ENCODE measurements at places on chromosomes 16 and 17.

DNA sequence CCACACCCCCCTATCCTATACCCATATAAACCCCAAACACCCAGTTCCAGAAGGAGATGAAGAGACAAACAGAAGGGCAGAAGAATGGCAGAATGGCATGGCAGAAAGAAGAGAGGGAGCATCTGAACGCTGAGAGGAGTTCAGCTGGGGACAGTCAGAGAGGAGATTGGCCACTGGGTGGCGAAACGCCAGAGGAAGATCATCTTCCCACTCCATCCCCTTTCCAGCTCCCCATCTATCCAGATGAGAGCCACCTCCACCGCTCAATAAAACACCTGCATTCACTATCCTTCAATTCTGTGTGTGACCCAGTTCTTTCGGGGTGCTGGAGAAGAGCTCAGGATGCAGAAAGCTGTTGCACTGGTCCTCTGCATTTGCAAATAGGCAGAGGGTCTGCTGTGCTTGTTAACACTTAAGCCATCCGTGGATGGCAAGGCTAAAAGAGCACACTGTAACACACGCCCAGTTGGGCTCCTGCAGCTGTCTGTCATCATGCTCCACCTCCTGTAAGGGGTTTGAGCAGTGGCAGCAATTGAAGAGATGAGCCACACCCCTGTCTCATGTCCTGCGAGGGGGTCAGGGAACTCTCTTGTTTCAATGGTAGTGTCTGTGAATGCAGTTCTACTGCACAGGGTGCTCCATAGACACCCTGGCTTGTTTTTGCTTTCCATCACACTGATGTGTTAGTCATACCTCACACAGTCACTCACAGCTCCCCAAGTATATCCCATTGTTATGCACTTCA is 1034.8 kb upstream of the RBFOX1 start:
- no peak for DNase-seq

DNA sequence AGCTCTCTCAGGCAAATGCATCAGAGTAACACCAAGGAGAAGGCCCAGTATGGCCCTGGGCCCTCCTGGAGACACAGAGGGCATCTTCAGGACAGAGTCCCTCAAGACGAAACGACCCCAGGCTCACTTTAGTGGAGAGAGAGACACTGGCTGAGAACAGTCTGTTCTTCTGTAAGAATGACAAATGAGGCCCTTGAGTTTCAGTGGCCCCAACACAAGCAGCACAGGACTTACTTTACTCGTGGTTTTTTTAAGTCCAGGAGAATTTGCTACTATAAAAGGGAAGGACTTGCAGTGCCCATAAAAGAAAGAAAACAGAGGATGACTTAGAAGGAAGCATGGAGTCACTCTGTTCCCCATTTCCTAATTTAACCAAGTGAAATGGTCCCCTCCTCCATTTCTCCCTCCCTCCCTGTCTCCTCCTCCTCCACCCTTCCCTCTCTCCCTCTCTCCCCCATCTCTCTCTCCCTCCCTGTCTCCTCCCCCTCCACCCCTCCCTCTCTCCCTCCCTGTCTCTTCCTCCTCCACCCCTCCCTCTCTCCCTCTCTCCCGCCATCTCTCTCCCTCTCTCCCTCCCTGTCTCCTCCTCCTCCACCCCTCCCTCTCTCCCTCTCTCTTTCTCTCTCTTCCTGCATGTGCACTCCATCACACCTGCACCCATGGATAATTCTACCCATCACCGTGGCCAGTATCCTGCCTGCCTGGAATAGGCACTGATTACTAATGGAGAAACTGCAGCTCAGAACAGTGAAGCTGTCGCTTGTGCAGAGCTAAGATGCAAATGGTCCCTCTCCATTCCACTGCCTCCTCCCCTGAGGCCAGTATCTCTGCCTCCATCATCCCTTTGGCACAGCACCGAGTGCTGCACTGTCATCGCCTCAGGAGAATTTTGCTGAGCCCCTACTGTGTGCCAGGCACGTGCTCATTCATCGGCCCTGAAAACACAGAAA is 47.3 kb upstream of the RBFOX3 start:
- no peak for DNase-seq

GRCh38 chr16:8673611-8674412 is 605 bp upstream of the ABAT start:
- DNase-seq: no peak

DNA sequence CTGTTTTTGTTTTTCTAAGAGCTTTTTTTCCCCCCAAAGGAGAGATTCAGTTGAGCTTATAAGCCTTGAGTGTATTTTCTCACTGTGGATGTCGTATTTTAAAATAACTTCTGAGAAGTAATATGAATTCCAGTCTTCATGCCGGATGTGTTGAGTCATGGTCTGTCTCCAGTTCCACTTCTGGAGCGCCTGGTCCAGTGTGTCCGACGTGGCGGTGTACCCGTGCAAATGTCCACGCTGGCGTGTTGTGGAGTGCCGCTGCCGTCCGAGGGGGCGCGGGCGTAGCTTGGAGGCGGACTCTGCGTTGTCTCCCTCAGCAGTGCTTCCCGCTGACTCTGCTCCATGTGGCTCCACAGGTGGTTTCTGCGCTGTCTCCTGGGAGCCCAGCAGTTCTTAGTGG is 60.9 kb upstream of the ZNF750 start:
- no peak for DNase-seq

- no peak for DNase-seq
Observed at GRCh38 chr17:21368545-21369246, 7.5 kb upstream of the KCNJ12 start.

All from activated gamma-delta T cell treated with anti-CD3 and anti-CD28 coated beads, Interleukin-2, amount 50 U/mL, for 16 hours (primary cell).